ENCODE measurements at places on chromosomes 2 and 18.

- DNase-seq, result no peak
Observed at GRCh38 chr2:145021962-145022665, 502.2 kb upstream of the ZEB2 start.

DNA sequence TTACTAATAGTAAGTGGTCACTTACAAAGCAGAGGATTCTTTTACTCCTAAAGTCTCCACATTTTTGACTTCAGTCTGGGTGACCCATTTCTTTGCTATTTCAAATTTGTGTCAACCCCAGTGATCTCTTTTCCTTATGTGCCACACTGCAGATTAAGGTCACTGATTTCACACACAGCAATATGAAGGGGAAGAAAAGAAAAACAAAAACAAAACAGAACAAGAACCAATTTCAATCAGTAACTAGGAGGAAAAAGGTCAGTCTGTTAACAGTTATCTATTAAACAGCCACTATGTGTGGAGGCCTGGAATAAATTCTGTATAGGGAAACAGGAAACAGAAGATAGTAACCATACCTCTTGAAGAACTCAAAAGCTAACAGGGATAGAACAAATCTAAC, 72.0 kb upstream of the ACVR2A start:
- DNase-seq, result no peak

DNA sequence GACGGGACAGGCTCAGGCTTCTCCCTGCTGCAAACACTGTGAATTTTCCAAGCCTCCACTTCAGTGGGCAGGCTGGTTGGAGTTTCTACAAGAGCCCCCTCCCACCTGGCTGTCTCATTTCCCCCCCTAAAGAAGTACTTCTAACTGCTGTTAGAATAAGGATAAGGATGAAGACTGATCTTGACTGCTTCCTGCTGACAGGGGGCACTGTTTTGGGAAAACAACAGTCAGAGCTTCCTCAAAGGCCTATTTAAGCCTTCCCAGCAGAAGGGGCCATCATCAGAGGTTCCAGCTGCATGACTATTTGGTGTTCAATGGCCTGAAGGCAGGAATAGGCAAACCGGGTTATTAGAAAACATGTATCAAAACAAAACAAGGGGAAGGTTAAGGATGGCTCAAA, 1162.8 kb downstream of the DSC3 start:
- no peak for DNase-seq

DNA sequence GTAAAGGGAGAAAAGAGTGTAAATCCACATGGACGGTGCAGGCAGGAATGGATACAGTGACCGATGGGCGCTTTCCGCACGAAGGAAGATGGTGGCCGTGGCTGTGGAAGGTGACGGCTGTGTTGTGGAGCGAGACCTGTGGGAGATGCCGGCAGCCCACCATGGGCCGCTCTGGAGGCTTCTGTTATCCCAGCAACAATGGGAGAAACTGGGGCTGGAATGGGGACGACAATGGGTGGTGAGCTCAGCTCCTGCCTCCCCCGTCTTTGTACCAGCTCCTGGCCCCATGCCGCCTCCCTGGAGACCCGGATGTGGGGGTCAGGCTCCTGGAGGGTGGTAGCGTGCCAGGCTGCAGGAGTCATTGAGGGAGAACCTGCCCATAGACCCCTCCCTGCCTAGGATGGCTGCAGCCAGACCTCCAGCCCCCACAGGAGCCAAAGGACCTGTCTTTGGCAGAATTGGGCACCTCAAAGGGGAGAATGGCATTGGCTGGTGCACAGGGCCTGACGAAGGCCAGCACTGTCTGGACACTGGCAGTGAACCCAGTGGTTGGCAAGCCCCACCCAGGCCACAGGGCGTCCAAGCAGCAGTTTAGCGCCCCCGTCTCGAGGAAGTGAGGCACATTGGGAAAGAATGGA, 72.6 kb downstream of the SLC66A2 start:
- DNase-seq, result no peak

GRCh38 chr2:205701509-205701908, 19.2 kb downstream of the NRP2 start:
- DNase-seq, result no peak

DNA sequence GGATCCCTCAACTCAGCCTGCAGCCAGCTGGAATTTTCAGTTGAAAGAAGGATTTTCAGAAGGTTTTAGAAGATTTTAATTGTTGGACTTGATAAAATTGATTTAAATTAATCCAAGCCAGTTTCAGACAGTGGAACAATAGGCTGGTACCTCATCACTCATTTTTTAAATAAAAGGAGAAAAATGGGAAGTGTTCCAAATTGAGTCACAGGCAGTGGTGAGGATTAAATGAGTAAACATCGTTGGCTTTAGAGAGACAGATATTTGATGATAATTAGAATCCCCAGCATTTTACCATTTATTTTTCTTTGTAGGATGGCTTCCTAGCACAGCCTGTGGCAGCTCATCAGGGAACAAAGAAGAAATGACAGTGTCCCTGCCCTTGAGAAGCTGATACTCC, 7.4 kb downstream of the CXCR4 start:
- no peak for DNase-seq

- no peak for DNase-seq
Observed at GRCh38 chr2:99205491-99205890, 24.5 kb downstream of the MRPL30 start.

DNA sequence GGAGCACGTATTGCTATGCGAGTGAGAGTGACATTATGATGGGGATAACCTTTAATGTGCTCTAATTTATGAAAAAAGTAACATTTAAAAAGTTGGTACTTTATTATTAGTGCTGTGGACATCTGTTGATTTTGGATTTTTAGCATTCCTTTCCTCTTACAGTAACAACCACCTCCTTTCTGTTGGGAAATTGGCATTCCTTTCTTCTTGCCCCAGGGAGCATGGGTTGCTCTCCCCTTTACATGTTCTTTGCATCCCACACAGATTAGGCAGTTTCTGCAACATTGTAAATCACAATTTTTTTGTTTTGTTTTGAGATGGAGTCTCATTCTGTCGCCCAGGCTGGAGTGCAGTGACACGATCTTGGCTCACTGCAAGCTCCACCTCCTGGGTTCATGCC, 300.2 kb downstream of the LPIN1 start:
- no peak for DNase-seq

GRCh38 chr18:49274188-49274714, 186.2 kb downstream of the DYM start:
- no peak for DNase-seq

GRCh38 chr2:183868707-183869106, 729.6 kb upstream of the ZNF804A start:
- no peak for DNase-seq

- no peak for DNase-seq
Observed at GRCh38 chr2:17058772-17059402, 393.3 kb upstream of the CYRIA start.

All from GDM1 (cell line).